GM10248 (cell line): ENCODE measurements at places on chromosomes 7 and 10.

DNA sequence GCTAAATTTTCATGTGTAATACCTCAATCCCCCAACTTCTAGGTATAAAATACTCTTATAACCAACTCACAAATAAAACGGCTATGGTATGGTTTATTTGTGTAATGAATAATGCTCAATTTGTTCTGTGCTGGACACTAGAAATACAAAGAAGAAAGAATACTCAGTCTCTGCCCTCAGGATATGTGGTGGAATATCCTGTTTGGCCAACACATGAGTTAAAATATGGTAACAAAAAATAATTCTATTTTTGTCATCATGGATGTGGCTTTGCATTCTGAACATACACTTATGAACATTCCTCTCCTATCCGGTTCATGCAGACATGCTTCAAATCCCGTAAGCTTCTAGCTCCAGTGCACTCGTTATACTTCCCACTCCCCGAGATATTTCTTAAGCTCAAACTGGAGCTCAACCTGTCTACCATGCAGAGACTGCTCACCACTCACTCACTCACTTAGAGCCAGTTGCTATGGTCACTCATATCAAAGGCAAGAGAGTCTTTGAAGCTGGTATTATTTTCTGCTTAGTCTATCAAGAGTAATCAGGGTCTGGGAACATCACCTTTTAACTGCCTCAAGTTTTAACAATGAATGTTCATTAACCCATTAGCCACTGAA is 53.8 kb upstream of the SLC16A12 start:
- no peak for DNase-seq

- no peak for DNase-seq
Measured at GRCh38 chr7:14754631-14755030, 147.9 kb downstream of the DGKB start.

- no peak for DNase-seq
Measured at GRCh38 chr7:54015251-54015650, 526.9 kb upstream of the VSTM2A start.

GRCh38 chr7:148884049-148884298 is at the start of gene EZH2:
TSS of gene EZH2 (minus strand) at chr7:148884291. CDS start at chr7:148847298, 36,993 bp downstream.
- no peak for DNase-seq

DNA sequence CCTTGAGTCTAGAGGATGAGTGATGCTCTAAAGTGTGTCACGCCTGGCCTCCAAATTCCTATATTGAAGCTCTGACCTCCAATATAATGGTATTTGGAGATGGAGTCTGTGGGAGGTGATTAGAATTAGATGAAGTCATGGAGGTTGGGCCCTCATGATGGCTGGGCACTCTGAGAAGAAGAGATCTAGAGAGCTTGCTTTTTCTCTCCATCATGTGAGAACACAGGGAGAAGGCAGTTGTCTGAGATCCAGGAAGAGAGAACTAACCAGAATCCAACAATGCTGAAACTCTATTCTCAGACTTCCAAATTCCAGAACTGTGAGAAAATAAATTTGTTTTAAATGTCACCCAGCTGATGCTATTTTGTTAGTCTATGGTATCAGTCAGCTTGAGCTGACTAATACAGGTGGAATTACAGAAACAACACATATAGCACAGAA is 15.1 kb downstream of the RNF216 start:
- no peak for DNase-seq

DNA sequence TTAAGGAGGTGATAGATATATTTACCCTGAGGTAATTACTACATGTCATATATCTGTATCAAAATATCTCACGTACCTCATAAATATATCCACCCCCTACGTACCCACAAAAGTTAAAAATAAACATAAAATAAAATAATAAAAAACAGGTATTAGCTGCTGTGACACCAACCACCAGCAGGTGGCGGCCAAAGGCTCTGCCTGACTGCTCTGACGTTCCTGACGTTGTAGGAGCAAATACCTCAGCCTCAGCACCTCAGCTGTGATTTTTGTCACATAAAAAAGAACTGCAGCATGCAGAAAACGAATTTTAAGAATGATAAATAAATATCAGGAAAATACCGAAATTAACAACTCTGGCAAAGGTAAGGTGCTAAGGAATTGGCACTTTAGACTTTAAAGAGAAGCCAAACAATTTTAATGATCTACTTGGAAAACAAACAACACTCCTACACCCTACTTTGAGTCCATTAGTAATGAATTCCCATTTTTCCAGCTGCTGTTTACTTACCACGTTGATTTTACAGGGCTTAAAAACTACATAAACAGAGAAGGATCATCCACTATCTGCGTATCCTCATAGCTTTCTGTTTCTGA is 125.4 kb upstream of the TARP start:
- peak; percentile 53 for DNase-seq

DNA sequence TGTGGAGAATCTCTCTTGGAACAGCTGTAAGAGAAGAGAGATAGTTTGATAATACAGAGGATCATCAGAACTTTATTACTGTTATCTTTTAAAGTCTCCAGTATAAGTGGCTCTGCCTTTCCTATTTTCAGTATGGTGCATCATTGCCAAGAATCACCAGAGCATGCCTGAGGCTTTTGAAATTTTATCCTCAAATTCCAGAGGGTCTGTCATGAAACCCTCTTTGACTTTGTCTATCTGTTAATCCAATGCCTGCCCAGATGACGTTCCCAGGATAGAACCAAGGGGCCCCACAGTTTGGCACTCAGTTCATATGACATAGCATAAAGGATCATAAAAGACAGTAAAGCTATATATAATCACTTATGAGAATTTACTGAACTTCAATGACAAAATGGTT is 35.3 kb upstream of the SEMA3C start:
- DNase-seq, result no peak

DNA sequence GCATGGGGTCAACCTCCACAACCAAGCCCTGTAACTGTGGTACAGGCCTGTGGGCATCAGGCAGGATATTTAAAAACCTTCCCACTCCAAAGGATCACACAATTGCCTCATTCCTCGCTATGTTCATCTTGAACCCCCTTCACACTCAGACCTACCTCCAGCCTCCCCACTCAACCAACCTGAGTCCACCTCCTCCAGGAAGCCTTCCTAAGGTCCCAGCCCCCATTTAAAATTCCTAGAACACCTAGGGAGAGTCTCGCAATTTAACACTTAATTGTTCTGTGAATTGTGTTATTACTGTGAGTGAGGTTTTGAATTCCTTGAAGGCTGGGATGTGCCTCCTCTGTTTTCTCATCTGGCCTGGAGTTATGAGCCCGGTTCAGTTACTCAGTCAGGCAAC is 93.1 kb upstream of the SMNDC1 start:
- no peak for DNase-seq

- no peak for DNase-seq
Measured at GRCh38 chr10:83909001-83909400, 230.3 kb upstream of the GHITM start.

DNA sequence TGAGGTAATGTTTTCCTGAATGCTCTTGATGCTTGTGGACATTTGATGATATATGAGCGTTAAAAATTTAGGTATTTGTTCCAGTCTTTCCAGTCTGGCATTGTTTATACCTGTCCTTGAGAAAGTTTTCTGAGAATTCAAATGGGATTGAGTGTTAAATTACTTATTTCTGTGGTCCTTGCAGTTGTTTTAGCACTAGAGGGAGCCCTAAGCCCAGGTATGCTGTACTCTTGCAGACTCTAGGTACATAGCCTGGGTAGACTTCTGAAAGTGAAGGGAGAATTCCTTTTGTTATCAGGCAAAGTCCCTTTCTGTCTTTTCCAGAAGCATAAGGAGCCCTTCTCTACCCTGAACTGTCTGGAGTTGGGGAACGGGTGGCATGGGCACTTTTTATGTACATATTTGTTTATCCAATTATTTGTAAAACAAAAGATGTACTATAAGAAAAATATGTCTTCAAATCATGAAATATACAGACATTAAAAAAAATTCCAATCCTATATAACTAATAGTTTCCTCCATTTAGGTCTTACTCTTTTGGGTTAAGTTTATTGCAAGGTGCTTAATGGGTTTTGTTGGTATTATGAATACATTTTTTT is 262.1 kb downstream of the ATRNL1 start:
- DNase-seq, result peak; percentile 31

DNA sequence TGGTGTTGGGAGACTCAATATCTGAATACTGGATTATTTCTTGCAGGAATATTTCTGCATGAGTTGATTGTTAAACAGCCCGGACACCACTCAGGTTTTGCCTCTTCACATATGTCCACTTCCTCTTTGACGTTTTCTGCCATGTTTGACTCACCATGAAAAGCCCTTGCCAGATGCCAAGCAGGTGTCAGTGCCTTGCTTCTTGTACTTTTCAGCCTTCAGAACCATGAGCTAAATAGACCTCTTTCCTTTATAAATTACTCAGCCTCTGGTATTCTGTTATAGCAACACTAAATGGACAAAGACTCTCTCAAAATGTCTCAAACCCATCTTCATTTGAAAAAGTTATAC is 24.7 kb upstream of the MACC1 start:
- DNase-seq, result no peak

DNA sequence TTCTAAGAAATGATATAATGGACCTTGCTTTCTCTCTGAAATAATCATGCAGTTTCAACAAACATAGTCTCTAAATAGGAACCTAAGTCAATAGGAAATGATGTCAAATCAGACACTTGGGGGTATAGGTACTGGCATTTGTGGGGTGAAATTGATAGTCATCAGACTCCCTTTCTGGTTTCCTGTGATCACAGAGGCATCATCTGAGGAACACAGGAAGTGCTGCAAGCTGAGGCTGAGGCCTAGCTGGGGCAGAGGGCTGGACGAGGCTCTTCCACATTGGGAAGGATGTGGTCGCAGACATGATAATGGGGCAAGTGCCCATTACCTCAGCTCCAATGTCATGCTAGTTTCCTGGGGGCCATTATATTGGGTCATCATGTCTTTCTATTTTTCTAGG is 33.5 kb upstream of the TARP start:
- DNase-seq, result no peak

DNA sequence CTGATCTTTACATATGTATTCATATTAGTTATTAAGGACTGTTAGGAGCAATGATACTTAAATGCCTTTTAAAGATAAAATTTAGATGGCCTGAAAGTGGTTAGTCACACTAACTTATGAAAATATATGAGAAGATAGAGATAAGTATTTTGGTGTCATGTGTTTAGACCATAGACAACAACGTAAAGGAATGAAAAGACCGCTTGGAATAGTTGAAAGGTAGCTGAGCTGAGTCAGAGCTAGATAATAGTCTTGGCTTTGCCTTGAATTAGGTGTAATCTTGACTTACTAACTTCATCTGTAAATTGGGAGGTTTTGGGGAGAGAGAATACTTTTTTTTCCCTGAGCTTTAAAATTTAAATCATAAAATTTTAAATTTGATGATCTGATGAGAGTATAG is 127.0 kb downstream of the LYZL1 start:
- no peak for DNase-seq

GRCh38 chr10:70175516-70175915 is 5.2 kb upstream of the SAR1A start:
- DNase-seq, result no peak

DNA sequence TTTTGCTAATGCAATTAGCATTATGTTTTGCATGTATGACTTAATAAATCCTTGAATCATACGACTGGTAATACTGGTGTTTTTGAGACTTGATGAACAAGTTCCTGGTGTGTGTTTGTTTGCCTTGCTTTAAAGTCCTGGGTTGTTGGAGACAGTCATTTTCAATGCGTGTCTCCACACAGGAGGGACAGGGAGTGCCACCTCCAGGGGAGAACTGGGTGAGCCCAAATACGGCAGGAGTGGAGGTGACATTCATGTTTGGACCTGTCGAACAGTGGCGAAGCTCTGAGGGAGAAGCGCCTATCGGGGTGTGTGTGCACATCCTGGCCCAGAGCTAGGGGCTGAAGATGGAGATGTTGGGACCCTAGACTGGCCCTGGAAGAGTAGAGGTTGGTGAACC is 43.8 kb downstream of the DAGLB start:
- DNase-seq, result no peak

DNA sequence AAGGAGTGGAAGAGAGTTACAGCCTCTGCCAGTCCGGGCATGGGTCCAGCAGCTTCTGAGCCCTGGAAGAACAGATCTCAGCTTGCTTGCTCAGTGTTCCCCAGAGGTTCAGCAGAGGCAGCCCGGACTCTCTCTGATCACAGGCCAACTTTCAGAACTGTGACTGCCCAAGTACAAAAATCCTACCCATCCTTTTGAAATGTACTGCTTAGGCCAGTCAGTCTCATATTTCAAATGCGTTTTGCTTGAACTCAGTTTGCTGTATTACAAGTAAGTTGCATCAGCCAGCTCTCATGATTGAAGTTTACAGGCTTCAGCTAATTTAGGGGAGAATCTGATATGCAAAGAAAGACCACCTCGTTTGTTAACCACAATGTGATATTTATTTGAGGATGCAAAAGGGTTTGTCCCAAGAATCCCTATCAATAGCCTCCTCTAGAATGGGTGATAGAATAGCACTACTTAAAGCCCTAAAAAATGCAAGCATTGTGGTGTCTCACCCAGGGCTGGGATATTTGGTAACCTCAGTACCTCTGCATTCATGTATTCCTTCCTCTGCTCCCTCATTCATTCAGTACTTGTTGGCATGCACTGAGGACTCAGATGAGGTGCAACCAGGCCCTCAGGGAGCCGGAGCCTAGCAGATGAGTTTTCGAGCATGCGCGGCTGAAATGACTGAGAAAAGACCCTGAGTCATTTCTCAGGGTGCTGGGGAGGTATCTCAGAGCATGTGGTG is 7.0 kb downstream of the AIMP2 start:
- no peak for DNase-seq

DNA sequence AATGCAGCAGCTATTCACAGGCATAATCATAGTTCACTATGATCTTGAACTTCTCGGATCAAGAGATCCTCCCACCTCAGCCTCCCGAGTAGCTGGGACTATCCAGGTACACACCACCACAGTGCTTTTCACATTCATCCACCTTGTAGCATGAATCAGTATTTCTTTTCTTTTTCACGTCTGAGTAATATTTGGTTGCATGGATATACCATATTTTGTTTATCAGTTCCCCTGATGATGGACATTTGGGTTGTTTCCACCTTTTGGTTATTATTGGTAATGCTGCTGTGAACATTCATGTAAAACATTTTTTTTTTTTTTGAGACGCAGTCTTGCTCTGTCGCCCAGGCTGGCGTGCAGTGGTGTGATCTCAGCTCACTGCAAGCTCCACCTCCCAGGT is 3.6 kb upstream of the TBC1D12 start:
- DNase-seq, result no peak
